ENCODE measurements at places on chromosomes 5 and 9.

DNA sequence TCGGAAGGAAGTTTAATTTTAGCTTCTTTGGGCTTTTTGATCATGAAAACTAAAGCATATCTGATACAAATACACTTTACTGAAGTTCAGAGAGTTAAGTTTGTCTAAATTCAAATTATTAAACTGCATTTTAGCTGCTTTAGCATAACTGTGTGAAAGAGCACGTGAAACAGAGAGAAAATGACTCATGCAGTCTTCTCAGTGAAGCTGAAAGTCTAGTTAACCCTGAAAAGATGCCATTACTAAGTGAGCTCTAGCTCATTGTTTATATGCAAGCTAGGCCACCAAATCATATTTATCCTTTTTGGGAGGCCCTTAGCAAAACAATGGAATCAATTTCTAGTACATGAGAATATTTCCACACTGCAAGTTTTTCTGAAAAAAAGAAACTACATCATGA lies 27.6 kb downstream of the TPD52L3 start:
- no peak for DNase-seq

- no peak for DNase-seq
Observed at GRCh38 chr9:22405869-22406659, 40.6 kb upstream of the DMRTA1 start.

DNA sequence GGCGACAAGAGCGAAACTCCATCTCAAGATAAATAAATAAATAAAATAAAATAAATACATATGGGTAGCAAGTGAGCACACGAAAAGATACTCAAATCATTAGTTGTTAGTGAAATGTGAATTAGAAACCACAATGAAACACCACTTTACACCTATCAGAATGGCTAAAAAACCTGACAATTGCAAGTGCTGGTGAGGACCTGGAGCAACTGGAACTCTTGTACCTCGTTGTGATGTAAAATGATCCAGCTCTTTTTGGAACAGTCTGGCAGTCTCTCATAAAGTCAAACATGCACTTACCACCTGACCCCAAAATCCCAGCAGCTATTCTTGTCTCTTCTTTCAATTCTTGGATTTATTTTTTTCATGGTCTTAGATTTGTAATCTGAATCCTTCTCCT lies 69.2 kb upstream of the FBXW11 start:
- DNase-seq, result no peak

DNA sequence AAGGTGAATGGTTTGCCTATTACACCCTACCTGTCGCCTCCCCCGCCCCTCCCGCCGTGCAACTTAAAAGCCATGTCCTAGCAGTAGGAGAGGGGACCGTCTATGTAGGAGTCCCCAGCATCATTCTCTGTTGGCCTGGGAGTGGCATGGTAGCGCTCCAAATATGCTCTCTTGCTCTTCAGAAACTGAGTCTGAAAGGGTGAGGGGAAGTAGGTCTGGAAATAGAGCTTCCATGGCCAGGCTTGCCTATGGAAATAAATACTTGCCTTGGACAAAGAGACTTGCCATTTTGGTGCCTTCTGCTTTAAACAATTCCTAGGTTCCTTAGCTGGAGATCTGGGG lies 1.4 kb downstream of the RGS7BP start:
- DNase-seq, result no peak

GRCh38 chr5:133827011-133827410 lies 141.4 kb downstream of the C5orf15 start:
- no peak for DNase-seq

- DNase-seq, result no peak
Observed at GRCh38 chr9:95058121-95058785, 259.3 kb downstream of the FANCC start.

DNA sequence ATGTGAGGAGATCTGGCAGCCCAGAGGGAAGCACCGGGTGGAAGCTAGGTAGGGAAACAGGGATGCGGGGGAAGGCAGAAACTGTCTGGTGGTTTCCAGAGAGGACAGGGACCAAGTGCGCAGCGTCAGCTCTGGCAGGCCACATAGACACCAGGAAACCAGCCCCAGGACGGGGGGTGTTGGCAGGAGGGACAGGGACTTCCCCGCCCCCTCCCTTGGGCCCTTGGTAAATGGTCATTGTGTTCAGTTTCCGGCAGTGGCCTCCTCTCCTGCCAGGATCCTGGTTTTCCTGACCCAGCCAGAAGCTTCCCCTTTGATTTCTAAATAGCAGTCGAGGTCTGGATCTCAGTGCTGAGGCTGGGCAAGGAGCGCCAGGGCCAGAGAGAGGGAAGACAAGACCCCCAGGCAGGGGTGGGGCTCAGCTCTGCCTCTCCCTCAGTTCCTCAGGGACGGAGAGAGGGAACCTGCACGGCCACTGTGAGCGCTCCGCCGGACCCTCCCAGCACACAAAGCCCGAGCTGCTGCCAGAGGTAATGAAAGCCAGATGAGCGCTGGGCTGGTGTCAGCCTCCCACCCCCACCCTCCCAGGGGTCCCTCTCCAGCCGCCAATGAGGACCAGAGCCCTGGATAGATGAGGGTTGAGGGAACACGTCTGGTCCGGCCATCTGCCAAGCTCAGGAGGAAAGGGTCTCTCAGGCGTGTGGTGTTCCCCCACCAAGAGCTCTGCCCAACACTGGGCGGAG lies 1.8 kb downstream of the RALGDS start:
- DNase-seq, result peak; percentile 74

DNA sequence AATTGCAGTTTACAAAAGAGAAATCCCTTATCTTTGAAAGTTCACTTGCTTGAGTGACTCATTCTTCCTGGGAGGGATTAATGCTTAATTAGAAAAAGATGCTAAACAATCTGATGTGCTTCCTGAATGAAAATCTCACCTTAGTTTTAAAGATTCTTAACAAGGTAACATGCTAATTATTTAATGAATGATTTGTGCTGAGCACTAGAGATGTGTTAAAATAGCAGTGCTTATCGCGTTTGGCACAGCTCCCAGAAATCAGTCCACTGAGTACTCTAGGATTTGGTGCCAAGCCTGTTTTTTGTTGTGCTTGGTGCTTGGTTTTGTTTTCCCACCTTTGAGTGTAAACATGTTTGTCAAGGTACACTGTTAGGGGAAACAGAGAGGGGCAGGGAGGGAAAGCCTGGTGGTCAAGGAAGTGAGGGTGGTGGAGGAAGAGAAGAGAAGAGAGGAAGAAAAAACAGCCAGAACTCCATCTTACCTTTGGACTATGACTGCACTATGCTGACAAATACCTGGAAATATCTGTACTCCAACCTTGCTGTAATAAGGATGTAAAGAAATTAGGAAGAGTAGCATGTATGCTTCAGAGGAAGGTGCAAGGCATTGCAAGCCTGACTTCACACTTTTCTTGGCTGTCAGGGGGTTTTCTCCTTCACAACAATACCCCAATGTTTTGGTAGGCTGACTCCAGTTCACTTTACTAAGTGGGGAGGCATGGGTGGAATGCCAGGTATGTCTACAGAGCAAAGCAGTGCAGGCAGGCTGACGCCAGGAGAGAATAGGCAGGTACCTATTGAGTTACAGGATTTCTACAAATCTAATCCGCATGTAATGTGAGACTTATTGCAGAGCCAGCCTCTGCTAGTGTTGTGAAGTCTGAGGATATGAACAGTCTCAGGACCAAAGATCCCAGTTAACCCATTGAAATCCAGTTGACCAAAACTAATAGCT lies 157.2 kb upstream of the ISL1 start:
- DNase-seq, result no peak

- DNase-seq, result no peak
Observed at GRCh38 chr9:123942542-123942941, 12.6 kb upstream of the DENND1A start.

DNA sequence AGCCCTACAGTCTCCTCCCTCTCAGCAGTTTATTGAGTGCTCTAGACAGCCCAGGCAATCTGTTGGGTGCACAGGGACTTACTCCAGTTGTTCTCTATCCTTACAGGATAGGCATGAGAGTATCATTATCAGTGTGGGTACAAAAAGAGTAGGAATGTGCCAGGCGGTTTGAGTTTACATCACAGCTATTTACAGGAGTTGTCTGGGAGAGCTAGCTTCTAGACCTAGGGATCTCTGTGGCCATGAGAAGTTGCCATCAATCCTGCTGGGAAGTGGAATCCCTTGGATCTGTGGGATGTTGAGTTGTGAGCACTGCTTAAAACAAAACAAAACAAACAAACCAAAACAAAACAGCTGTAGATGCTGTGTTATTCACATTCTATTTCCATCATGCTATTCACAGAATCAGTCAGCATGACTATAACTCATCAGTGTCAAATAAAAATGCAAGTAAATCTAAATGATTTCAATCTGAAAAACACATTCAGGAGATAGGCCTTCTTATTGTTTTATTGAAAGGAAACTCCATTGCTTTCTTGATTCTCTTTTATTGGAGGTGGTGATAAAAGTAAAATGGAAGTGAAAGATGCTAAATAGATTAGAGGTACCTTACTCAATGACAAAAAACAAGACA lies 552.4 kb upstream of the ZNF608 start:
- DNase-seq, result no peak

Measured in caudate nucleus (tissue), 63 donors.